Activated CD8-positive, alpha-beta memory T cell treated with anti-CD3 and anti-CD28 coated beads, Interleukin-2, amount 10 ng/mL, durations not matched to agents 7 days and 5 days (primary cell): ENCODE measurements at places on chromosomes 6 and 20. TPM values are rescaled to one million over a fixed set of nuclear protein-coding genes. Genes with fewer than 3 reads are reported as not detected.
A peak's percentile ranks its signal among the peaks of the same experiment; 100 is the strongest.

- no peak overlapping the region for H3K4me3 ChIP-seq
- H3K36me3 ChIP-seq = peaks cover 14% of the 10 kb centered on the region
- H3K27ac ChIP-seq = peak overlapping the region; percentile 60
- peaks cover 23% of the 10 kb centered on the region for H3K4me1 ChIP-seq
- no peak for DNase-seq
These were observed 42.4 kb upstream of the EMILIN3 start for GRCh38 chr20:41408986-41409385.

DNA sequence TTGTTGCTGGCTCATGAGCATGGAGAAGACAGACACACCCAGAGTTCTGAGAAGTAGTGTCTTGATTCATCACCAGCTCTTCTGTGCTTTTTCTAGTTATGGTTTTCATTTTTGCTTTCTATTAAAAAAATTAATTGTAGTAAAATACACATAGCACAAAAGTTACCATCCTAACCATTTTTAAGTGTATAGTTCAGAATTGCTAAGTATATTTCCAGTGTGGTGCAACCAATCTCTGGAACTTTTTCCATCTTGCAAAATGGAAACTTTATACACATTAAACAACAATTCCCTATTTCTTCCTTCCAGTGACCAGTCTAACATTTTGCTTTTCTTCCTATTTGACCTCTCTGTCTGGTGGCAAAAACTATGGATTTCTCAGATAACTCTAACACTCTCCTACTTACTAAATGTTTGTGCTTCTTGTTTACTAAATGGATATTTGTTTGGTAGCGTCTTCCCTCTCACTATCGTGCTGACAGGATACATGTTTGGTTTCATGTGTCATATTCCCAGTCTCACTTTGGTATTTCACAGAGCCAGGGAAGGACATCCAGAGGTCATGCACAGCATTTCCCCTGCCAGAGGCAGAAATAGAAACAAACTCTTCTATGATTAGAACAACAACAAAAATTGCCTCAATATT, 40.6 kb downstream of the TXLNB start:
- peak overlapping the region; percentile 51 for H3K4me3 ChIP-seq
- peaks cover 40% of the 10 kb centered on the region for H3K4me1 ChIP-seq
- no peaks in the 10 kb centered on the region for H3K27me3 ChIP-seq
- DNase-seq = no peak
- H3K27ac ChIP-seq = peak overlapping the region; percentile 86
- peaks cover 2% of the 10 kb centered on the region for H3K36me3 ChIP-seq

GRCh38 chr6:69027861-69028260, 392.8 kb downstream of the ADGRB3 start:
- H3K27me3 ChIP-seq = no peaks in the 10 kb centered on the region
- no peak for DNase-seq
- no peaks in the 10 kb centered on the region for H3K4me1 ChIP-seq
- H3K4me3 ChIP-seq = no peak overlapping the region
- no peak overlapping the region for H3K27ac ChIP-seq
- H3K36me3 ChIP-seq = no peaks in the 10 kb centered on the region

DNA sequence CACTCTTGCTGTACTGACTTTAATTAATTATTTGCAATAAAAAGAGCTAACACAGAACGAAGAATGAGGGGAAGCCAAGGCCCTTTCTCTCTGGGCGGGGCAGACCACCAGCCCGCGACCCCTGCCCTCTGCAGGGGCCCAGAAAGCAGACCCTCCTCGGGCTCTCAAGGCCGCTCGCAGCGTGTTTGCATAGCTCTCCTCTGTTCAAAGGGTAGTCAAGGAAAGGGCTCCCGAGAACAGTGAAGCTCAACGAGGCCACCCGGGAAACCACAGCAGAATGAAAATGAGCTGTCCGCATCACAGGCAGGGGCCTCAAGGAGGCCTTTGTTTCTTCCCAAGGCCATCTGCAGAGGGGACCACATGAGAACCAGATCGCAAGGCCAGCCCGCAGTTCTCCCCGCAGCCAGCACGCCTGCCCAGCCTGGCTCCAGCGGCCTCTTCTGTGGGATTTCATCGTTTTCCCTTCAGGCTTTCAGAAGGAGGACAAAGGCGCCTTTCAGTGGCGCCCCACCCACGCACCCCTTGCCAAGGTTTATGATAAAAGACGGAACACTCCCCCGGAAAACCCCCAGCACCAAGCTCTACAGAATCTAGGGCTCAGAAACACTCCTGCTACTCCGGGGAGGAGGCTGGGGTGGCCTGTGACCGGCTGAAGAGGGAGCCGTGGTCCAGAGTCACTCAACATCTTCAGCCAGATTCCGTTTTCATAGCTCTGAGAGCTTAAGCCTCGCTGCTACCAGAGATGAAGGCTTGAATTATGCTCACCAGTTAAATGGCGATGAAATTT, 25.3 kb downstream of the ACSS1 start:
- H3K27me3 ChIP-seq = no peaks in the 10 kb centered on the region
- DNase-seq = no peak
- H3K27ac ChIP-seq = no peak overlapping the region

DNA sequence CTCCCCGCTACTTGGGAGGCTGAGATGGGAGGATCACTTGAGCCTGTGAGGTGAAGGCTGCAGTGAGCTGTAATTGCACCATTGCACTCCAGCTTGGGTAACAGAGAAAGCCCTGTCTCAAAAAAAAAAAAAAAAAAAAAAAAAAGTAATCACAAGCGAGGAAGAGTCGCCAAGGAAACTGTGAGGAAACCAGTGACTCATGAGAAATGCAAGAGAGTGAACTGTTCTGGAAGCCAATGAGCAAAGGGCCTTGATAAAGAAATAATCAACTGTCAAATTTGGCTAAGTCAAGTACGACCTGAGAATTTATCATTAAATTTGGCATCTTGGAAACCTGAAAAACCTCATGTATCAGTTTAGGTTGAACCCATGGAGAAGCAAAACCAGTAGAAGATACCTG, 16.1 kb upstream of the LAMP5 start:
- H3K27ac ChIP-seq = no peak overlapping the region
- H3K4me3 ChIP-seq = no peak overlapping the region
- no peaks in the 10 kb centered on the region for H3K4me1 ChIP-seq
- no peak for DNase-seq

- peaks cover 4% of the 10 kb centered on the region for H3K27me3 ChIP-seq
- no peak for DNase-seq
- H3K4me3 ChIP-seq = no peak overlapping the region
These were observed 98.8 kb downstream of the CCDC170 start for GRCh38 chr6:151592449-151593159.

DNA sequence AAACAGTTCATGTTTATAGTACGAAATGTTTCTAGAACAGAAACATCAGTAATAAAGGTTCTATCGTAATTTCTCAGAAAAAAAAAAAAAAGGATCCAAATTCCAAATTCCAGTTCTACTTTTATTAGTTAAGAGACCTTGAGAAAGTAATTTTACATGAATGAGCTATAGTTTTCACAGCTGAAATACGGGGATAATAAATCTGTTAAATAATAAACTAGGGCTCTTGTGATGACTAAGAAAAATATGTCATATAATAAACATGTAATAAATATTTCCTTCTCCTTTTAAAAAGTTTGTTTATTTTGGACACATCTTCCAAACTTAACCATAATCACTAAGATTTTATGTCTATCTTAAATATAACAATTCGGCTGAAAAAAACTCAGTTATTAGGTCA, 17.8 kb downstream of the RARS2 start:
- H3K27ac ChIP-seq = no peak overlapping the region
- no peak overlapping the region for H3K4me3 ChIP-seq
- no peaks in the 10 kb centered on the region for H3K27me3 ChIP-seq
- H3K4me1 ChIP-seq = peaks cover 28% of the 10 kb centered on the region
- DNase-seq = no peak

- no peaks in the 10 kb centered on the region for H3K27me3 ChIP-seq
- DNase-seq = no peak
- no peak overlapping the region for H3K27ac ChIP-seq
- no peak overlapping the region for H3K4me3 ChIP-seq
- H3K36me3 ChIP-seq = peaks cover 25% of the 10 kb centered on the region
These were observed 13.9 kb downstream of the FOXO3 start for GRCh38 chr6:108574457-108575141.

DNA sequence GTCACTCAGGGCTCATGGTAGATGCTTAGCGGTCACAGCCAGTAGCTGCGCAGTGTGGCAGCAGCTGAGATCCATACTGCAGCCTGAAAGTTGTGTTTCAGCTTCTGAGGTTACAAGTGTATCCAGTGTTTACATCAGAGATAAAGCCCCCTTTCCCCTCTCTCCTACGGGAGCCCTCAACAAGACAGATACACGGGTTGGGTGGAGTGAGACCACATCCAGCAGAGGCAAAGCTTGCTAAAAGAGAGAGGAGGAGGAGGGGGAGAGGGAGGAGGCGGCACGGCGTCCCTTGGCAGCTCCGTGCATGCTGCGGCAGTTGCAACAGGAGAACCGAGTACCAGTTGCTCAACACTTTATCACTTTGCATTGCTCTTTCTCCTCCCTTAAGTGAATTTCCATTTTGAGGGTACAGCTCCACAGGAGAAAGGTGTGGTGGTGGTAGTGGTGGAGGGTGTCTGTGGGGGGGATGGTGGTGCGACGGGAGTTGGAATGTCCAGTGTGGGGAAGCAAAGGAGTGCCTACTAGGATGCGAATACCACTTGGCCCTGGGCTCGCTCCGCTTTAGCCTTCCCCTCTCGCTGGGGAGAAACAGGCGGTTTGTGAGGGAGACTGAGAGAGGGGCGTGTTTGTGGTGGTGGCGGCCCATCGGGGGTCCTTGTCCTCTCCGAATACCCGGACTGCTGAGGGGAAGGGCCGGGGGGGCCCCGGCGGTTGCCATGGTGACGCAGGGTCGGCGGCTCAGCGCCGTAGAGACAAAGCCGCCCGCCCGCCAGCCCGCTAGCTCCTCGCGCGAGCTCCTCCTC, 405 bp upstream of the RNF182 start:
- peaks cover 13% of the 10 kb centered on the region for H3K4me1 ChIP-seq
- no peaks in the 10 kb centered on the region for H3K36me3 ChIP-seq
- peaks cover 72% of the 10 kb centered on the region for H3K27me3 ChIP-seq
- peak; percentile 54 for DNase-seq
- H3K27ac ChIP-seq = no peak overlapping the region

DNA sequence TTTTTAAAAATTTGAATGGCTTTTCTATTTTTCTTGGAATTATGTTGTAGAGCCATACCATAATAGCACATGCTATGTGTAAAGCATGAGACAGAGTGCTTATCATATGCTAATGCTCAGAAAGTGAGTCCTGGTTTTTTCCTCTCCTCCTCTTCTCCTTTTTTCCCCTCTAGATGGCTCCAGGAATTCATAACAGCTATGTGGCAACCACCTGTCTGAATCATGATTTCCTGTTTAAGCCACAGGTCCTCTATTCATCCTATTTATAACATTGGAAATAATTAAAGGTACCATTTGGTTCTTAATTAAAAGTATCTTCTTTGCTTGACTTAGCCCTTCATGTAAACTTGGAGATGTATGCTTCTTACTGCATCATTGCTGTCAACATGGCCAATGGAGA, 260.0 kb upstream of the MAP3K7 start:
- H3K36me3 ChIP-seq = no peaks in the 10 kb centered on the region
- H3K27ac ChIP-seq = no peak overlapping the region
- no peak for DNase-seq

- no peaks in the 10 kb centered on the region for H3K4me1 ChIP-seq
- H3K4me3 ChIP-seq = no peak overlapping the region
These were observed 129.0 kb downstream of the CFAP61 start for GRCh38 chr20:20181322-20181721.

- H3K27me3 ChIP-seq = no peaks in the 10 kb centered on the region
- H3K27ac ChIP-seq = no peak overlapping the region
- no peak for DNase-seq
- no peaks in the 10 kb centered on the region for H3K4me1 ChIP-seq
- H3K36me3 ChIP-seq = no peaks in the 10 kb centered on the region
- H3K4me3 ChIP-seq = no peak overlapping the region
These were observed 392.6 kb upstream of the MARCKS start for GRCh38 chr6:113464536-113464935.

GRCh38 chr6:162092816-162093502, 634.6 kb downstream of the PRKN start:
- H3K27ac ChIP-seq = no peak overlapping the region
- DNase-seq = no peak
- H3K36me3 ChIP-seq = no peaks in the 10 kb centered on the region
- H3K27me3 ChIP-seq = no peaks in the 10 kb centered on the region

- peaks cover 16% of the 10 kb centered on the region for H3K4me1 ChIP-seq
- H3K27me3 ChIP-seq = peaks cover 30% of the 10 kb centered on the region
- DNase-seq = no peak
- H3K27ac ChIP-seq = no peak overlapping the region
- H3K36me3 ChIP-seq = no peaks in the 10 kb centered on the region
These were observed 6.8 kb downstream of the PMEPA1 start for GRCh38 chr20:57703013-57703412.

DNA sequence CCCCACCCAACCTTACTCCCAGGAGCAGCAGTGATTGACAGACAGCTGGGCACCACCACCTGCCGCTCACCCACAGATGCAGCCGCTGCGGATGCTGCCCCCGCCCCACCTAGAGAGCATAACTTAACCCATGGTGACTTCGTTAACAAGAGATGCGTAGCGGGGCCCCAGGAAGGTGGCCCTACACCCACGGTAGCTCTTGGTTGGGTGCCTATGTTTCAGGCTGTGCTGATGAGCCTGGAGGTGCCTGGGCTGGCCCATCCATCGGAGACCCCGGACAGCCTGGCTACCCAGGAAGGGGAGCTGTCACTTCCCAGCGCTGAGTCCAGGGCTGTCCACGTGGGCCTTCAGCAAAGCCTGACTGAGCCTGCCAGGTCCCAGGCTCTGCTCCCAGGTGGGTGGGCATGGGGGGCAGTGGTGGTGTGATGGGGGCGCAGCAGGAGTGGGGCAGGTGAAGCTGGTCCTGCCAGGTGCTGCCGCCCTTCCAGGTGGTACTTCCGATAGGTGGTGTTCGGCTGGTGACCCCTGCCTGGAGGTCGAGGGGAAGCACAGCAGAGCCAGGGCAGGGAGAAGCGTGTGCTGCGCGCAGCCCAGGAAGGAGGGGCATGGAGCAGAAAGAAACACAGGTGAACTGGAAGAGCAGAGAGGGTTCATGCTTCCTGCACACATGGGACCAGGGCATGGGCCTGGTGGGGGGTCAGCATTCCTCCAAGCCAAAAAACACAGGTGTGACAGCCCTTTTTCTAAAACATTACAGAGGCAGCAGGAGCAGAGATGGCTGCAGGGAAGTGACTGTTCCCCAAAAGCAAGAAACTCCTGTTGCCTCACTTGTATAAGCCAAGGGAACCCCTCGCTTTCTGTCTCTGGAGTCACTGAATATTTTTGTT, 56.9 kb downstream of the SYNJ2 start:
- peaks cover 49% of the 10 kb centered on the region for H3K4me1 ChIP-seq
- peak overlapping the region; percentile 59 for H3K27ac ChIP-seq
- H3K27me3 ChIP-seq = no peaks in the 10 kb centered on the region
- H3K4me3 ChIP-seq = no peak overlapping the region
- no peak for DNase-seq

- H3K27ac ChIP-seq = no peak overlapping the region
- H3K27me3 ChIP-seq = no peaks in the 10 kb centered on the region
- no peaks in the 10 kb centered on the region for H3K4me1 ChIP-seq
- no peak for DNase-seq
These were observed 216.3 kb upstream of the ECI2 start for GRCh38 chr6:4351520-4352321.

GRCh38 chr20:40863355-40863919, 165.2 kb upstream of the TOP1 start:
- no peaks in the 10 kb centered on the region for H3K4me1 ChIP-seq
- H3K4me3 ChIP-seq = no peak overlapping the region
- no peak overlapping the region for H3K27ac ChIP-seq
- H3K27me3 ChIP-seq = peaks cover 2% of the 10 kb centered on the region
- H3K36me3 ChIP-seq = no peaks in the 10 kb centered on the region
- no peak for DNase-seq

Gene RPL7L1
- 105 TPM for total RNA-seq

Gene RSPH3
- 2.1 TPM for total RNA-seq

Gene SCUBE3
- total RNA-seq = 0.12 TPM

Gene RPP40
- total RNA-seq = 4.6 TPM

Gene LY6G6C
- total RNA-seq = not detected

Gene TP53INP2
- 1.4 TPM for total RNA-seq
